ENCODE measurements at places on chromosomes 1 and 21.

DNA sequence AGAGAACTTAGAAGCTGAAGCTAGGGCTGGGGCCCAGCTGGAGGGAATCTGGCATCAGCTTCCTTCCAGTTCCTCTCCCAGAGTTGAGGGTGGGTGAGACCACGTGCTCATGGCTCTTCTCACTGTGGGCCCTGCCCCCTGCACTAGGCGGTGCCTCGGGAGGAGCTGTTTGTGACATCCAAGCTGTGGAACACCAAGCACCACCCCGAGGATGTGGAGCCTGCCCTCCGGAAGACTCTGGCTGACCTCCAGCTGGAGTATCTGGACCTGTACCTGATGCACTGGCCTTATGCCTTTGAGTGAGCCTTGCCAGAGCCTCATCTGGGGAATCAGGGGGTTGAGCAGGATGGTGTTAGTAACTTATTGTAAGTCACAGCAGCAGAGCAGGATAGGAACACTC is 16.1 kb downstream of the AKR1A1 start:
- no peak for DNase-seq

- DNase-seq, result no peak
Measured at GRCh38 chr1:26626994-26627393, 68.8 kb upstream of the ARID1A start.

DNA sequence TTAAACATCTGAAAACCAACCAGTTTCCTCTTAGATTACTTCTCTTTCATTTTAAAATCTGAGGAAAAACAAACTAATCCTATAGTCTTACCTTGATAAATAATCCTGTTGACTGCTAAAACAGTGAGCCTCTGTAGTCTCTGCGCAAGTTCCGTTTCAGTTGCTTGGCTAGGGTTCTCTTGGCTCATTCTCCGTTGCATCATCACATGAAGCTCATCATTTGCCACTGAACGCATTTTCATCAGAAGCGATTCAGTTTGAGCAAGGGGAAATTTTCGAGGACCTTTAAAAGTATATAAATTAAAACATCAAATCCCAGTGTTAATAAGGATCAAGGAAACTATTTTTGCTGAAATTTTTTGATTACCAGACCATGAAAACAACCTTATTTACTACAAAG is 96.7 kb upstream of the GNG4 start:
- no peak for DNase-seq

DNA sequence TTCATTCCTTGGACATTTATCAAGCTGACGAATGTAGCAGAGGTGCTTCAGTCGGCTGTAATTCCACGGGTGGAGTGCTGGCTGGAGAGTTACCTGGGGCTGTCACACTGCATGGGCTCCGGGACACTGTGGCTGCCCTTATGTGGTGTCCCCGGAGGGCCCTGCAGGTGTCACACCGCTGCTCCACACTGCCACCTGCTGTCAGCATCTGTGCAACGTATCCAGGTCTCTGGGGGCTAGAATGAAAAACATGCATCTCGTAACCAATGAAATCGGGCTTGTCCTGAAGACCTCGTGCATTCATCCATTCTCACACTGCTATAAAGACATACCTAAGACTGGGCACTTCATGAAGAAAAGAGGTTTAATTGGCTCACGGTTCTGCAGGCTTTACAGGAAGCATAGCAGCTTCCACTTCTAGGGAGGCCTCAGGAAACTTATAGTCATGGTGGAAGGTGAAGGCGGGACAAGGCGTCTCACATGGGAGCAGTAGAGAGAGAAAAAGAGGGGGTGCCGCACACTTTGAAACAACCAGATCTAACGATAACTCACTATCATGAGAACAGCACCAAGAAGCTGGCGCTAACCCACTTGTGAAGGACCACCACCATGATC is 46.7 kb upstream of the PCBP3 start:
- peak; percentile 86 for DNase-seq

DNA sequence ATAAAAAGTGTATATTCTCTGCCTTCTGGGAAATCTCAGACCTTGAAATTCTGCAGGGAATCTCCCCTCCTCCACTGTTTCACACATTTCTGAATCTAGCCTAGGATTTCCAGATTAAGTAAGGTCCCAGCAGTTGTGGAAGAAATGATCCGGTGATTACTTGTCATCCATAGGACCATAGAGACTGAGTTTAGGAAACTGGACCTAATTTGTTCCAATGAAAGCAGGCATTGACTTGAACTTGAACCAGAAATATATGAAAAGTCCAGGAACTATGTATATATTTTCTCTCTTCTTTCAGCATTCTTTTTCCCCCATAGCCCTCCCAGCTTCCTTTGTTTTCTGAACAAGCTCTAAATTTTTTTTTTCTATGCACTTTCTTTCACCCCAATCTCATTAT is 149.5 kb upstream of the SPAG17 start:
- no peak for DNase-seq

GRCh38 chr21:36513430-36513829 is 33.5 kb upstream of the CLDN14 start:
- no peak for DNase-seq

- no peak for DNase-seq
Measured at GRCh38 chr1:219570937-219571336, 42.0 kb downstream of the ZC3H11B start.

DNA sequence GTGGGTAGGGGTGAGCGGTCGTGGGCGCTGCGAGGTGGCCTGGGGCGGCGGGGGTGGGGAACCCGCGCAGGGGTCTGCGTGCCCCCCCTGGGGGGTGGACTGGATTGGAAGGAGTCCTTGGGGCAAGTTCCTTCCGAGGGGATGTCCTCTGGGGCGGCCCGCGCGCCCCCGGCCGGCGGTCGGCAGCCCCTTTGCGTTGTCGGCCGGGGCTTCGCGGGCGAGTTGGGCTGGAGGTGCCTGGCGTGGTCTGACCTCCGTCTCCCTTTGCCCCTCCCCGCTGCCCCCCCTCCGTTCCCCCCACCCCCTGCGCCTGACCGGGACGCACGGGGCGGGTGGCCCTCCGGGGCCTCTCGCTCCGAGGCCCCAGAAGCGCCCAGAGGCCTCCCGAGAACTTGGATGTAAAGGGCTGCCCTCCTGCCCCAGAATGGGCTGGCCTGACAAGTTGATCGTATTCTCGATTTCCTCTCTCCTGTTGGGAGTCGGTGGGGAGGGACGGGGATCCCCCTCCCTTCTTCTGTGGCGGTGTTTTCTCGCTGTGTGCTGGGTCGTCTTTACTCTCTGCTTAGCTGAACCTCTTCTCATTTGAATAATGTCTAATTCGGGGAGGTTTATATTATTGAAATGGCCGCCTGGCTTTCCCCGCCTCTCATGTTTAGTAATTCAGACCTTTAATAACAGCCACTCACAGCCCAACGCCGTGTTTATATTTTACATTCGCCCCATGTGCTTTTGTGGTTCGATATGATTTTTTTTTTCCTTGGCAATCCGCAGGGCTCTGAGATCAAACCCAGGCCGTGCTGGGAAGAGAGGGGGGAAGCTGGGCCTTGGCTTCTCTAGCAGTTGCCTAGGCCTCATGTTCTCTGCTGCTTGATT is 1.3 kb downstream of the POU2F1 start:
- DNase-seq, result peak; percentile 74

GRCh38 chr1:89363196-89363595 is 663 bp upstream of the GBP6 start:
- no peak for DNase-seq

- DNase-seq, result no peak
Measured at GRCh38 chr1:99643021-99643779, 2.7 kb upstream of the PALMD start.

DNA sequence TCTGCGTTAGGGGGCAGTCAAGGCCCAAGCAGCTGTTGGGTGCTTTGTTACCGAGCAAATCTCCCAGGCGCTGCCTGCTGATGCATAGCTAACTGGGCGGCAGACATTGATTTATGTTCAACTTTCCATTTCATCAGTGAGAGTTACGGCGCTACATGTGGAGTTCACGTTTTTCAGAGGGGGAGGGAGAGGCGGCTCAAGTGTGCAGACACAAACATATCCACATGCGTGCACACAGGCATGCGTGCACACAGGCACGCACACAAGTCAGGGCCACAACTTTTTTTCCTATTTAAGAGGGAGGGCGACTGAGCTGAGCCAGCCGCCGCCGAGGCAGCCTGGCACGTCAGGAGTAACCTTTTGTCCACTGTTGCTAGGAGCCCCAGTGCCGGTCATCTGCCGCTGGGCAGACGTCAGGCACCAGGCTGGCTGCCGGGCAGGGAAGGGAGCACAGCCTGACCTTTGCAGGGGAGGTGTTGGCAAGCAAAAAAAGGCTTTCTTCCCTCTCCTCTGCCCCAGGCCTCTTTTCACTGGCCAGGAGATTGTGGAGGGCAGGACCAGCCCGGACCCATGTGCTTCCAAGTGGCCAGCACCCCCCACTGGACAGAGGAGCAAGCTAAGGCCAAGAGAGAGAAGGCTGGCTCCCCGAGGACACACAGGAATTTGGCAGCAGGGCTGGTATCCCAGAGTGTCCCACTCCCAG is 73.3 kb downstream of the MRPL37 start:
- no peak for DNase-seq

DNA sequence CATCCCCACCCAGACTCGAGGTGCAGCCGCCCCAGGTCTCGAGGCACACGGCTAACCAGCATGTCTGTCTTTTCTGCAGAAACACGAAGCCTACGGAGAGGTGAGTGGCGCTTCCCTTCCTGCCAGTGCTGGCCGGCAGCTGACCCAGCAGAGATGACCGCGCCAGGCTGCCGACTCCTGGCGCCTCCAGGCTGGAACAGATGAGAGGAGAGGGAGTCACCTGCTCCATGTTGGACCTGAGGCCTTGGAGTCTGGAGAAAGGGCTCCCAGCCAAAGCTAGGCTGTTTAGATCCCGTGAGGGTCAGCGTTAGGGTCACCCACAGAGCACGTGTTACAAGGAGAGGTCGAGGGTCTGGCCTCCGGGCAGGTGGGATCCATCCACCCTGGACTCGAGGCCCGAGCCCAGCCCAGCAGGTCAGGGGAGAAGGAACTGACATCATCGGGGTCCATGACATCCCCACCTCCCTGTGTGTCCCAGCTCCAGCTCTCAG is 14.9 kb downstream of the COL6A2 start:
- DNase-seq, result no peak

- DNase-seq, result no peak
Measured at GRCh38 chr1:98919652-98920051, 85.0 kb downstream of the PLPPR5 start.

DNA sequence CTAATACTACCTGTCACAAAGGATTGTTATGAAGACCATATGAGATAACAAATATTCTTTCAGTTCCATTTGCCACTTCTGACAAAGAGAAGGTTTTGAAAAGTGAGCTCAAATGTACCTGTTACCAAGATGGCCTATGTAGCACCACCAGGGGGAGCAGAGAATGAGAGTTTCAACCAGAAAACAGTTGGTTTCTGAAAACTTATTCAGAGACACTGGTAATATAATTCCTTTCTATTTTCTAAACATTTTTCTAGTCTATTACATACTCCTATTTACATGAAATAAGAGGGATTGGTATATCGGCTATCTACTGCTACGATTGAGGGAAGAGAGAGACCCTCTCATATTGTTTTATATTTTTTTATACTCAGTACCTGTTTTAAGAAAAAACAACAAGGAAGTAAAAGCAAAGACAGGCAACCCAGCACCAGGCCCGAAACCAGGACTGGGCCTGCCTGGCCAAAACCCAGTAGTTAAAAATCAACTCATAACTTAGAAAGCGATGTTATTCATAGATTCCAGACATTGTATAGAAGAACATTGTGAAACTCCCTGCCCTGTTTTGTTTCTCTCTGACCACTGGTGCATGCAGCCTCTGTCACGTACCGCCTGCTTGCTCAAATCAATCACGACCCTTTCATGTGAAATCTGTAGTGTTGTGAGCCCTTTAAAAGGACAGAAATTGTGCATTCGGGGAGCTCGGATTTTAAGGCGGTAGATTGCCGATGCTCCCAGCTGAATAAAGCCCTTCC is 48.3 kb downstream of the IL23R start:
- peak; percentile 54 for DNase-seq

DNA sequence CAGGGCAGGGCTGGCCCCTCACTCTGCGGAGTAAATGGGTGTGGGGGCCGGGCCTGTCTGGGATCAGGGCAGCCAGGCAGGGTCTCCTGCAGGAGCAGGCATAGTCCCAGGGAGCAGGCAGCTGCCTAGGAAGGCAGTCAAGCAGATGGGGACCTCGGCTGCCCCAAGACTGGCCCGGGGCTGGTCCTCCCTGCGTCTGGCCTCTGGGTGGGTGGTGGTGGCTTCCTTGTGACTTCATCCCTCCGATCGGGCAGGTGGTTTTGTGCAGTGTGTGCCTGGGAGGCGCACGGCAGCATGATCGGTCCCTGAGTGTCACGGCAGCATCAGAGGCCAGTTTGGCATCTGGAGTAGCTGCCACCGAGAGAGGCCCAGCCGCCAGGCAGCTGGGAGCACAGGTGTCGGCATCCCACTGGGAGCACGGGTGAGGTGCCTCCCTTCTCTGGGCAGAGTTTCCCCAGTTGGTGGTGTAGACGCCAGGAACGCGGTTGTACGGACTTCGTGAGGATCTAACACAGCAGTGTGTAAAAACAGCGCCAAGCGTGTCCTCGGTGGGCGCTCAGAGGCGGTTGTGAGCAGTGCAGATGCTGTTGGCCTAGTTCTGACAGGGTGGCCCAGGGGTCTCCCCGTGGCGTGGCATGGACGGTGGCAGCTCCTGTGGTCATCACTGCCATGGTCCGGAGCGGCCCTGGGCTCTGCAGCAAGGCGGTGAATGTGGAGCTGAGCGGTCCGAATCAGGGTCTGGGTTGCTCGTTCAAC is 45.9 kb downstream of the PRKCZ start:
- DNase-seq, result no peak

GRCh38 chr1:228102791-228103620 is at the start of gene C1orf35:
Gene C1orf35, minus strand, starts transcription at chr1:228103325. Its CDS starts 98 bp downstream, at chr1:228103227.
- peak; percentile 95 for DNase-seq

GRCh38 chr1:216178281-216178680 is 245.0 kb downstream of the USH2A start:
- DNase-seq, result no peak

GRCh38 chr1:34681480-34682451 is 73.1 kb upstream of the GJB5 start:
- peak; percentile 39 for DNase-seq

DNA sequence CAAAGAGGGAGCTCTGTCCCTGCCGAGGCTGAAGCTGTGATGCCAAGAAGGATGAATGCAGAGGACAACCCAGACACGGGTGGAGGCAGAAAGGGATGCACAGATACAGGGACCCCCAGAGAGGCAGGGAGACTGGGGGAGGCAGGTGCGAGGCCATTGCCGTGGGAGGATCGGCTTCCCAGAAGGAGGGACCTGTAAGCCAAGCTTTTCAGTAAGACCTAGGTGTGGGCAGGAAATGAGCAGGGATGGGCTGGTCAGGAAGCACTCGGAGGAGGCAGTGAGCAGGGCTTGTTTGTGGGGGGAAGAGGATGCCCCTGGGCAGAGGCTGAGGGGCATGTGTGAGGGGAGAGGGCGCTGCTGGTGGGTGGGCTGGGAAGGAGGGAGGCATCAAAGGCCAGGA is 67.7 kb upstream of the WNT4 start:
- DNase-seq, result no peak

All from activated naive CD4-positive, alpha-beta T cell treated with Interleukin-2 at 50 U/mL for 16 hours (primary cell).